T47D (cell line): ENCODE measurements at places on chromosomes 7 and 10.

- DNase-seq = no peak
These were observed 4.8 kb upstream of the LIPA start for GRCh38 chr10:89256340-89256739.

GRCh38 chr10:72285972-72286521 lies 12.3 kb downstream of the DDIT4 start:
- no peak for DNase-seq

DNA sequence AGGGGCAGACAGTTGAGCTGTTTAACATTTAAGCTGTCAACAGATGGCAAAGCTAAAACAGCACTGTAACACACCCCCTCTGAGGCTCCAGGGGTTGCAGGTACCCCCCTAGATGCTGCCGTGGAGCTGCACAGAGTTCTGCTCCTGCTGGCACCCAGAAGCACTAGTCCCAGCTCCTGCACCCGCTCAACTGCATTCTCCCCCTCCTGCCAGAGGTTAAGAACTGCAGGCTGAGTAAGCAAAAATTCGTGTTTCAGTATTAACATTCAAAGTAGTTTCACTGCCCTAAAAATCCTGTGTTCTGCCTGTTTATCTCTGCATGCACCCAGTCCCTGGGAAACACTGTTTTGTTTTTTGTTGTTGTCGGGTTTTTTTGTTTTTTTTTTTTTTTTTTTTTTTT lies 790.8 kb upstream of the KCND2 start:
- peak; percentile 1 for DNase-seq

DNA sequence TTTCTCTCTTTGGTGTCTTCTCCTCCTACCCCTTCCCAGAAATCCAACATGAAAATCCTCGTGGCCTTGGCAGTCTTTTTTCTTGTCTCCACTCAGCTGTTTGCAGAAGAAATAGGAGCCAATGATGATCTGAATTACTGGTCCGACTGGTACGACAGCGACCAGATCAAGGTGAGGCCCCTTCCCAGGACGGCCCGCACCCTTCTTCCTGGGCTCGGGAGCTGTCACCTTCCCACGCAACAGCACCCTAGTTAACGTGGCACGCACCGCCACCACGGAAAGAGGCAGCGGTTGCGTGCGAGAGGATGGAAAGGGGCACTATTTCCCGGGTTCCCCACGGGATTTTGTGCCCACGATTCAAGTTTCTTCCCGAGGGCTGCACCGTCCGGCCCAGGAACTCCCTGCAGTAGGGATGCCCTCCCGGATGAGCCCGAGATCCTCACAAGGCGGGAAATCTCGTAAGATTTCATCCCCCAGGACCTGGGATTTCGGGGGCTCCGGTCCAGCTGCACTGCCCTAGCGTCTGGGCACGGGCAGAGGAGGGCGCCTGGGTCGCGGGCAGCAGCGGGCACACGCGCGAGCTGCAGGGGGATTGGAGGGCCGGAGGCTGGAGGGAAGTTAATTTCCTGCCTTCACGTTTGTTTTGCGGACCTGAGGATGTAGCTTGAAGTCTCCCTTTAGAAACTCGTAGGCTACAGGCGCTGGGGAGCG lies 834 bp downstream of the TAC1 start:
- no peak for DNase-seq

- DNase-seq = no peak
These were observed 90.6 kb downstream of the PIP4K2A start for GRCh38 chr10:22623633-22624253.
